ENCODE measurements at places on chromosomes 2 and 18.

- no peak for DNase-seq
These were observed 50.2 kb upstream of the ZNF385B start for GRCh38 chr2:179911569-179911968.

GRCh38 chr18:62479574-62479973, 43.3 kb upstream of the ZCCHC2 start:
- no peak for DNase-seq

DNA sequence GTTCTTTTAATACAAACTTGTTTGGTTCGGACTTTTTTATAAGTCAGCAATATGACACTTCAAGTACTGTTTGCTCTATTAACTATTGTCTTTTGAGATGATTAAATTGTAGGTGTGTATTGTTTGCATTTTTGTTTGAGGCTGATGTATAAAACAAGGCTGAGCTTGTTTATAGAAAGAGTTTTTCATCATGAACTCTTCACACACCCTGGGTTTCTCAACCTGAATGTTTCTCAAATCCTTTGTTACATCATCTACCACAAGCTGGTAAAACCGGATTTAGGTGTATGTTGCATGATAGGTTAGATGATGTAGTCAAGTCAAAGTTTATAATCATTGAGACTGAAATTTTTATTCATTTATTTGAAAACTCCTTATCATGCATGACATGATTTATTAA, 335.2 kb upstream of the LRATD1 start:
- no peak for DNase-seq

DNA sequence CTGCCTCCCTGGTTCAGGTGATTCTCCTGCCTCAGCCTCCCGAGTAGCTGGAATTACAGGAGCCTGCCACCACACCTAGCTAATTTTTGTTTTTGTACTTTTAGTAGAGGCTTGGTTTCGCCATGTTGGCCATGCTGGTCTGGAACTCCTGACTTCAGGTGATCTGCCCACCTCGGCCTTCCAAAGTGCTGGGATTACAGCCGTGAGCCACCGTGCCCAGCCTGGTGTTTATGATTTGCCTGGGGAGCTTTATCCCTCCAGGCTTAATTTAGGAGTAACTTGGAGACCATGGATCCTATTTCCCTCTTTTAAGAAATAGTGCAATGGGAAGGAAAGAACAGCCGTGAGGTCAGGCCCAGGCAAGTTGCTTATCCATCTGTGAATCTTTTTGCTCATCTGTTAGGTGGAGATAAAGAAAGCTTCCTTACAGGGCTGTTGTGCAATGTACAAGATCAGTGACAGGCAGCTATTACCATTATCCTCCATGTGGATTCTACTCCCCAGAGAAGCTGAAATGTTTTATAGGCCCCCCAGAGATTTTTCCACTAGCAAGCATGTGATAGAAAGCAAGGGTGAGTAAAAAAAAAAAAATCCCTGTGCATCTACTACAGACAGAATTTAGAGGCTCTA, 104.9 kb upstream of the MGAT5 start:
- DNase-seq: no peak

DNA sequence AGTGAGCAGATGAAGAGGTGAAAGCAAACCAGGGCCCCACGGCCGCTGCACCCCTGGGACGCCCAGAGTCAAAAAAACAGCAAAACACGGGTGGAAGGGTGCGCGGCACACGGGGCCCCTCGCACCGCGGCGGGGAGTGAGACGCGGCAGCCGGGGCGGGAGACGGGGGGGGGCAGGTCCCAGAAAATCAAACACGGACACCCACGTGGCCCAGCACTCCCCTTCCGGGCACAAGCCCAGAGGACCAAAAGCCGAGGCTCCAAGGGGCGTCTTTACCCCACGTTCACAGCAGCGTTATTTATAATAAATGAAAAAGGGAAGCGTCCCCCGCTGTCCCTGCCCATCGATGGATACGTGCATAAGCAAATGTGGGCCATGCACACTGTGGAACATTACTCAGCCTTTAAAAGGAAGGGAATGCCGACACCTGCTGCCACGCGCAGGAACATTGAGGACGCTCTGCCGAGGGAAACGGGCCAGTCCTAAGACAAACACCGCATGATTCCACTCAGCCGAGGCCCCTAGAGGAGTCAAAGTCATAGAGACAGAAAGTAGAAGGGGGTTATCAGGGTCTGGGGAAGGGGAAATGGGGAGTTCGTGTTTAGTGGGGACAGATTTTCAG, 677 bp upstream of the COPS9 start:
- no peak for DNase-seq

- no peak for DNase-seq
These were observed 277.7 kb upstream of the PXDN start for GRCh38 chr2:2021995-2022394.

GRCh38 chr2:154804451-154804850, 106.0 kb downstream of the KCNJ3 start:
- DNase-seq: no peak

DNA sequence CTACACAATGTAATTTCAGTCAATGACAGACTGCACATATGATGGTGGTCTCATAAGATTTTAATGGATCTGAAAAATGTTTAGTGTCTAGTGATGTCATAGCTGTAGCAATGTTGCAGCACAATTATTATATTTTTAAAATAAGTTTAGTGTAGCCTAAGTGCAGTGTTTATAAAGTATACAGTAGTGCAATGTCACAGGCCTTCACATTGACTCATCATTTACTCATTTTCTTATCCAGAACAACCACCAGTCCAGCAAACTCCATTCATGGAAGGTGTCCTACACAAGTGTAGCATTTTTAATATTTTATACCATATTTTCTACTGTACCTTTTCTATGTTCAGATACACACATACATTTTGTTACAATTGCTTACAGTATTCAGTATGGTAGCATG, 663.1 kb downstream of the ERBB4 start:
- no peak for DNase-seq

GRCh38 chr18:45708831-45709230, 15.2 kb upstream of the SLC14A1 start:
- no peak for DNase-seq

DNA sequence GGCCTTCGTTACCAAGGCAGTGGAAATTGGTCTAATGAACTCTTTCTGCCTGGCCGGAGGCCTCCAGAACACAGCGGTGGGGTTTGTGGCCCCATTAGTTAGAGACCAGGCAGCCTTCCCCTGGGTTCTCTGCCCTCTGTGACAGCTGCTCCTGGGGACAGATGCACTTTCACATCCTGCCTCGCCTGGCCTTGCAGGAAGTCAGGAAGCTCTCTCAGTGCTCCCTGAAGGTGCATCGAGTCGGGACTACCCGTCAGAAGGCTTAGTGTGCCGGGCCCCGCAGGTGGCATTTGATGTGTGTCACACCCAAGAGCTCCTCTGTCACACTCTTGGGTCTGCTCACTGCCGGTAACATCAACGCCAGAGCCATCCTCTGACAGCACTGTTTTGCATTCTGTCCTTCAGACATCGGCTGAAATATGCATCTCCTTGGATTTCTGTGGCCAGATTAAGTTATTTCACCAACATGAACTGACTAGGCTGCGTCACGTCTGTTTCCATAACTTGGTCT, 158.3 kb downstream of the LDLRAD4 start:
- DNase-seq: peak; percentile 29

- no peak for DNase-seq
These were observed 494.9 kb downstream of the EPHA4 start for GRCh38 chr2:221077251-221077650.

DNA sequence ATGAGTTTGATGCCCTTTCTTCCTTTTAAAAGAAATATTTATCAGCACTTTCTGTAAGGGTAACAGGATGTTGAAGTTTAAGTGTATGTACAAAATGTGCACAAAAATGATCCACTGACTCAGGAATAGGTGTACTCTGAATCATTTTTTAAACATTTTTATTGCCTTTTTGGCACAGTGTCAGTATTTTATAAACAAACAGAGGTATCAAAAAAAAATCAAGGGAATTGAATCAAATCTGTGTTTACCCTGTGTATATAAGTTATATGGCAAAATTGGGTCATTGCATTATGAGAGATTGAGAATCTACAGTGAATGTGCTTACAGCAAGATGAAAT, 513.9 kb upstream of the NETO1 start:
- DNase-seq: no peak

DNA sequence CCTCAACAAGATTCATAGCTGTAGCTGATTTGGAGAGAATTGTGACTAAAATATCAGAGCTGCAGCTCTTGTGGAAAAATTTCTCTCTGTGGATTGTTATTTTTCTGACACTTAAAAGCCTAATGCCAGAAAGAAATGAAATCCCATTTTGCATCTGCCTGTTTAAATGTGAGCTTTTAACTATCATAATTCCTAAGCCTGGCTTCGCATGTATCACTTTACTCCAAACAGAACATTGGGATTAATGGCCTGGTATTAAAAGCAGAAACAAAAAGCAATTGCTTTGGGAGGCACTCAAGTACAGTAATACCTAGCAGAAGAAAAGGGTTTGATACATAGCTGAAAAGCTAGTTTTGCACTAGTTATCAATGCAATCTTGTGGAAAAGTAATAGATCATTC, 164.2 kb upstream of the FSHR start:
- DNase-seq: no peak

- no peak for DNase-seq
These were observed 38.5 kb upstream of the RMP24 start for GRCh38 chr18:35933982-35934381.

GRCh38 chr2:222641336-222641735, 14.6 kb downstream of the FARSB start:
- no peak for DNase-seq

- DNase-seq: no peak
These were observed 14.6 kb upstream of the RIT2 start for GRCh38 chr18:43129946-43130524.

- DNase-seq: no peak
These were observed 121.7 kb downstream of the CMPK2 start for GRCh38 chr2:6744038-6744437.

DNA sequence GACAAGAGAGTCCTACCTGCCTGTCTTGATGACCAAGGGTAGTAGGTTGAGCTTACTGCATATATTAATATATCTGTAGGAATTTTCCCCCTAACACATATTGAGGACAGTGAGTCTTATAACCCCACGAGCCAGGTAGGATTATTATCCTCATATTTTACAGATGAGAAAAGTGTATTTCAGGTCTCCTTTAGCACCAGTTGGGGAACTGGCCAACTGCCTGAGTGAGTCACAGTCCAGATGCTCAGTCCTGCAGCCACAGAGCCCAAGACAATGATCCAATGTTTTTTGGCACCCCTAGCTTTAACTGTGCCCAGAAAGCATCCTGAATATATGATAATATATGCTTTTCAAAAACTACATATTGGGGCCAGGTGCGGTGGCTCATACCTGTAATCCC, 30.8 kb upstream of the GLS start:
- no peak for DNase-seq

GRCh38 chr2:41040782-41041520, 589.1 kb upstream of the SLC8A1 start:
- no peak for DNase-seq

DNA sequence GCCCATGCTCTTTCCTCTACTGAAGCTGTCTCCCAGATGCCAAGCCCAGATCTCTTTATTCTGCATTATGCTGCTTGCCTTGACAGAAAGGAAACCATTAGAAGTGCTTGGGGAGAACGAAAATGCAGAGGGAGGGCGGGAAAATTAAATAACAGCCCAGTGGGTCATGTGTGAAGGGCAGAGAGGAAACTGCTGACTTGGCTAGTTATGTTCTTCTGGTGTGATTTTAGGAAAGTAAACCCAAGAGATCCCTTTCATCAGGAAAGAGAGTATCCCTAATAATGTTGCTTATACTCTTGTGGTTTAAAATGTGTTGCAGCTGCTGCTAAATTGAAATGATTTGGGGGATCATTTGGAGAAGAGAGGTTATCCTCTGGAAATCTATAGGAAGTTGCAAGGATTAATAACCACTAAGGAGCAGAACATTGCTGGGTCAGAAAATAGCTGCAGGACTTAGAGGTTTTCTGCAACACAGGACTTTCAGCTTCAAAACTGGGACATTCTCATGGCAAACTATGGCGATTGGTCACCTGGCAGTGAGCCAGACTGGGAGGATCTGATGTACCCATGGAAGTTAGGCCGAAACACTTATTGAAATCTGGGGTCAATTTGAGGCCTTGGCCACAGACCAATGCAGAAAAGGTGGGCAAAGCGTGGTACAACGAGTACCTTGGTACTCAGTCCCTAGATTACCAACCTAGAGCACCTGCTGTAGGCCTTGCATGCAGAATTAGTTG, 172.2 kb downstream of the TMEM247 start:
- DNase-seq: no peak

- DNase-seq: no peak
These were observed 69.9 kb upstream of the FZD5 start for GRCh38 chr2:207839575-207839974.

DNA sequence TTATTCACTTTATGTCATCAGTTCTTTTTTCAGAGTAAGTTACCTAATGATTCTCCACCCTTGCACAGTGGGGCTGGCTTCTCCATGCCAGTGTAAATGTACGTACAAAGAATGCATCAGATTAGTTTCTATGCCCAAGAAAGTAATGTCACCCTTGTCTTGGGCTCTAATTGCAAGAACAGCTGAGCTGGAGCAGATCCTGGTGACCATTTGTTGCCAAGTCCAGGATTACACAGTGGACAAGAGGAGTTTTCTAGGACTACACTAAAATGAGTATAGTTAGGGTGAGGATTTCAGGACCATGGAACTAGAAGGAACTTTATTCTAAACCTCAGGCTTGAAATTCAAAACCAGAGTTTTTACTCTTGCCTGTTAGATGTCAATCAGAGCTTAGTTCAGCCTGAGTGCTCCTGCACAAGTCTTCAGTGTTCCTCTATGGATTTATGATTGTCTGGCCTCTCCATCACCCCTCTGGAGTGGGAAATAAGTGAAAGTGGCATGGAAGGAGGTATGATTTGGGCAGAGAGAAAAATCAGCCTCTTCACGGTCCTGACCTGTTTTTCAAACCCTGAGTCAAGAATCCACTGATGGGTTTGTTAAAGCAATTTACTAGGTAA, 29.8 kb downstream of the PCBP1 start:
- no peak for DNase-seq

- no peak for DNase-seq
These were observed 603.3 kb upstream of the POU3F3 start for GRCh38 chr2:104250635-104251034.

GRCh38 chr18:35086704-35087103, 45.5 kb downstream of the MAPRE2 start:
- DNase-seq: no peak

DNA sequence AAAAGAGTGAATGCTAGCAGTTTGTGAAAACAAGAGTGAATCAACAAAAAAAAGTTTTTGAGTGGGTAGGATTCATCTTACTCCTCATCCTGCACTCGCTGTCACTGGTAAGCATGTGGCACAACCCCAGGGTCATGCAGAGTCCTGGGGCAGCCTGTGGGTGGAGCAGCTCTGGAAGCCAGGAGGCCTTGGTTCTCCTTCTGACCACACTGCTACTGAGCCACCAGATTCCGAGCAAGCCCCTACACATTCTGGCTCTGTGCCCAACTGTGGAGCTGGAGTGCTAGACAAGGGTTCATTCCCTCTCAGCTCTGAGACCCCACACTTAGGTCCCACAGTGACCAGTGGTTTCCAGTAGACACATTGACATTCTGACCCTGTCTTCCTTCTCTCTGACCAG, 670.6 kb downstream of the BCL11A start:
- no peak for DNase-seq

DNA sequence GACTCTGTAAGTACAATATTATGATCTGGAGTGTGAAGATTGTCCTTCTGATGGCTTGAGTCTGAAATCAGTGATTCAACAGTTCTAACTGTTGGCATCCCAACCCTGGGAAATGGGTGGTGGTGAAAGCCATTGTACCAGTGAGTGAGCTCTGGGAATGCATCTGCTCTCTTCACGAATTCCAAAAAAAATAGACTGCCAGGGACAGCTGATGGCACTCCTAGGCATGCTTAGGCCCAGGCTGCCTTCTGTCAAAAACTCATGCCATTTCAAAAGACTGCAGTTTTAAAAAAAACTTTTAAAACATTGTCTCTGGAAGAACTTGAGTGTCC, 20.3 kb downstream of the OXER1 start:
- no peak for DNase-seq
